Stimulated activated CD4-positive, alpha-beta T cell treated with anti-CD3 and anti-CD28 coated beads, Interleukin-12 subunit alpha, Interleukin-12 subunit beta, amount 100 ng/mL, for 24 hours (primary cell): ENCODE measurements at places on chromosomes 7 and 10.
A peak's percentile ranks its signal among the peaks of the same experiment; 100 is the strongest.

GRCh38 chr7:39414224-39415035 is 151.8 kb upstream of the YAE1 start:
- DNase-seq: peak; percentile 35

DNA sequence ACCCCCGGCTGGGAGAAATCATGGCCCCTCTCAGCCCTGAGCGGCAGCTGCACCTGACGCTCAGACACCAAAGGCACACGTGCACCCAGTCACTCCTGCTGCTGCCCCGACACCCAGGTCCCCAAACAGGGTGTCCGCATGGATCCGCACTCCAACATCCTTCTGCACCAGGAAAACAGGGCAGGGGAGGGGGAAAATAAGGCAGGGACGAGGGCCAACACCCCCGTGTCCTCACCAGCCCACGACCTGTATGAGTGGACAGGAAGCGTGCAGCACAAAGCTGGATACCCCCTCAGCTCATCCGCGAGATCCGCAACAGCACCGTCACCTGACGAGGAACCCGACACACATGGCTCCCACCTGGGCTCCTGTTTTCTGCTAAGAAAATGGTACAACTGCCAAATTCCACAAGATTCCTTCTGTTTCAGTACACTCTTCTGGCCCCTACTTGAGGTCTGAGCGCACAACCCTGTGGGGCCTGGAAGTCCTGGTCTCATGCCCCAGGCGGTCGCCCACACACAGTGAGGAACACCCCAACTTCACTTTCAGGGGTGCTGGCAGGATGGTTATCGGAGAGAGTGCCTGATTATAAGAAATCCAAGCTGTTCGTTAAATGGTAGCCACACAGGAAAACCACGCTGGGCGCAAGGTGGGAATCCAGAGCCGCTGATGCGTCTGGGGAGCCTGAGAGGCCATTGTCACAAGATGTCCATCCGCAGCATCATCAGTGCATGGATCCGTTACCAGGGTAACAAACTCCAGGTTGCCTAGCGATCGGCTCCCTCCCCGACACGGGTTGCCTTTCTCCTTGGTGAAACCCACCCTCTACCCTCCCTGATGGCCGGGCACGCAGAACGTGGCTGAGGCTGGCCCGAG is 63.6 kb downstream of the ZRANB1 start:
- DNase-seq: no peak

GRCh38 chr10:23065181-23065948 is 30.0 kb upstream of the MSRB2 start:
- no peak for DNase-seq

- no peak for DNase-seq
Measured at GRCh38 chr10:102504179-102504975, 605 bp downstream of the SUFU start.

GRCh38 chr10:127963136-127963535 is 56.2 kb downstream of the PTPRE start:
- DNase-seq: no peak

DNA sequence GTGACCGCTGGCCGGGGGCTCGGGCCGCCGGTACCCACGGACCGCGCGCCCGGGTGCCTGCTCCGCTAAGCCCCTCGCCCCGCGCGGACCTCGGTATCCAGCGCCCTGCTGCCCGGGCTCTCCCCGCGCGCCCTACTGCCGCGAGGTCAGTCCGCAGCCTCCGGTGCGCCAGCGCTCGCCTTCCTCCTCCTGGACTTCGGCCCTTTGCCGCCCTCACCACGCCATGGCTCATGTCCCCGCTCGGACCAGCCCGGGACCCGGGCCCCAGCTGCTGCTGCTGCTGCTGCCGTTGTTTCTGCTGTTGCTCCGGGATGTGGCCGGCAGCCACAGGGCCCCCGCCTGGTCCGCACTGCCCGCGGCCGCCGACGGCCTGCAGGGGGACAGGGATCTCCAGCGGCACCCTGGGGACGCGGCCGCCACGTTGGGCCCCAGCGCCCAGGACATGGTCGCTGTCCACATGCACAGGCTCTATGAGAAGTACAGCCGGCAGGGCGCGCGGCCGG is 483 bp downstream of the GDF10 start:
- DNase-seq: no peak

DNA sequence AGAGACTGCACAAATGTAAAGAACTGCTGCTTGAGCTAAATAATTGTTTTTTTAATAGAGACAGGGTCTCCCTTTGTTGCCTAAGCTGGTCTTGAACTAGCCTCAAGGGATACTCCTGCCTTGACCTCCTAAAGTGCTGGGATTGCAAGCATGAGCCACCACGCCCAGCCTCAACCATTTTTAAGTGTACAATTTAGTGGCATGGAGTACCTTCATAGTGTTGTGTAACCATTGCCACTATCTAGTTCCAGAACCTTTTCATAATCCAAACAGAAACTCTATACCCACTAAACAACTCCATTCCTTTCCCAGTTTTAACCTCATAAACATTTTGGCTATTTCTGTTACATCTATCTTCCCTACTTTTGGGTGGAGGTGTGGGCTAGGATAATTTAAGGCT is 6.7 kb downstream of the EIF4H start:
- no peak for DNase-seq

- DNase-seq: no peak
Measured at GRCh38 chr10:5540080-5540479, 15.3 kb downstream of the CALML3 start.

GRCh38 chr7:149126662-149127266 is 640 bp upstream of the ZNF425 start:
- DNase-seq: peak; percentile 63

DNA sequence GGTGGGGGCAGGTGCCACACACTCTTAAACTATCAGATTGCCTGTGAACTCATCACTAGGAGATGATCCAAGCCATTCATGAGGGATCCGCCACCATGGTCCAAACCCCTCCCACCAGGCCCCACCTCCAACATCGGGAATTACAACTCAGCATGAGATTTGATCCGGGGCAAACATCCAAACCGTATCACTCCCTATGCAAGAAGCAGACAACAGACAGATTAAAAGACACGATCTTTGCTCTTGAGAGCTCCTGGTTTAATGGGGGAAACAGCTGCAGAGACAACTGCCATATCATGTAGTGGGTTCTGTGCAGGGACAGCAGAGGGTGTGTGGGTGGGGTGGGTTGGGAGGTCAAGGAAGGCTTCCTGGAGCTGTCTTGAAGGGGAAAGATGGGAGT is 123.6 kb downstream of the EMX2 start:
- no peak for DNase-seq

- no peak for DNase-seq
Measured at GRCh38 chr10:92834331-92834730, 14.0 kb upstream of the EXOC6 start.

GRCh38 chr7:33130184-33130583 is 820 bp downstream of the BBS9 start:
- DNase-seq: no peak

DNA sequence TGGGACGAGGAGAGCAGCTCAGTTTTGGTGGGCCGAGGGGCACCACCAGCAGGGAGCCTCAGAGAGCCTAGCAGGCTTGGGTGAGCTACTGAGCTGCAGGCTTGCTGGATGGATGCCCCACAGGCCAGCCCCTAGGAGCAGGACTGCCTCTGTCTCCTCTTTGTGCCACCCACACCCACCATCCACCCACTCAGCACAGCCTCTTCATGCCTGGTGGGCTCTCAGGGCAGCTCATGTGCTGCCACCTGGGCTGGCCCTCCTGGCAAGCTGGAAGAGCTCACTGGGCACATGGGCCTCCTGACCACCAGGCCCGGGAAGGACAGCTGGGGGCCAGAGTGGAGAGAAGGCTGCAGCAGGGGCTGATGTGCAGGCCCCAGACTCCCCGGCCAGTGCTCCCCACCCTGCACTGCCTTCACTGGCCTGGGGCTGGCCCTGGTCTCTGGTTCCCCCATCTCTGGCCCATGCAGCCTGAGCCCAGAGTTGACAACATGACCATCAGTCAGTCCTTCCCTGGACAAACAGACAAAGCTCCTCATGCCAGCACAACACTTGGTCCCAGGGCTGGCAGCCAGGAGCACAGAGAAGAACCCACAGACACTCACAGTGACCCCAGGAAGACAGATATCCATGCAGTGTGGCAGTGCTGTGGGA is 8.2 kb downstream of the RASGEF1A start:
- DNase-seq: no peak

DNA sequence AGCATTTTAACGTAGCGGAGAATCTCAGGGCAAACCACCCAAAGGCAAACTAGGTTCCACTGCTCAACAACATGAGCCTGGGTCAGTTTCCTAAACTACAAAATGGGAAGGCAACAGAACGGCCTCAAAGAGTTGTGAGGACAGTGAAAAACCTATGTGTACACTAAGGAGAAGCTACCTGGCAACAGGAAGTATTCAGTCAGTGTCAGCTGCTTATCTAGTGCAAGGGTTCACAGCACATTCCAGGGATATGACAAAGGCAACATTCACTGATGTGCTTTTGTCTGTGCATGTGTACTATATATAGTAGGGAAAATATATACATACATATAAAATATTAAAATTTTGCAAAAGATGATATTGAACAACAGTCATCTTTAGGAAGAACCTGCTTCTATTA is 17.2 kb downstream of the NUDCD3 start:
- DNase-seq: no peak

DNA sequence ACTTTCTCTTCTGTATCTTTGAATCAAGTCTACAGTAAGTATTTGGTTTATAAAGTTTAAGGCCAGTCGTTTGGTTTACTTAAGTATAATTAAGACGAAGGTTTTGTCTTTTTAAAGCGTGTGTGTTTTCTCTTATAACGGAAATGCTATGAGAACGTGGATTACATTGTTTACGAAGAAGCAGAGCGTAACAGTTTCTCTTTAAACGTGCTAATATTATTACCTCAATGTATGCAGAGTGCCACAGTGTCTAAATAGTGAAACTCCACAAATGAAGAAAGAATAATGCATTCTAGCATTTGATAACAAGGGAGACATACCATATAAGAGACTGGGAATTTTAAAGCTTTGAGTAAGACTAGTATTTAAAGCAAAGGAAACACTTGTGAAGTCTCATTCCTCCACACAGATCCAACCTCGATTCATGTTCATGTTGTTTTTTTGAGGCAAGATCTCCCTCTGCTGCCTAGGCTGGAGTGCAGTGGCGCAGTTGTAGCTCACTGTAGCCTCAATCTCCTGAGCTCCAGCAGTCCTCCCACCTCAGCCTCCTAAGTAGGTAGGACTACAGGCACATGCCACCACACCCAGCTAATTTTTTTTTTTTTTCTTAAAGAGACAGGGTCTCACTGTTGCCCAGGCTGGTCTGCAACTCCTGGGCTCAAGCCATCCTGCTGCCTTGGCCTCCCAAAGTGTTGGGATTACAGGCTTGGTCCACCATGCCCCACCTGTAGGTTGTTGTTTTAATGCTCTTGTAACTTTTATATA is 75.1 kb downstream of the ANKRD61 start:
- no peak for DNase-seq

DNA sequence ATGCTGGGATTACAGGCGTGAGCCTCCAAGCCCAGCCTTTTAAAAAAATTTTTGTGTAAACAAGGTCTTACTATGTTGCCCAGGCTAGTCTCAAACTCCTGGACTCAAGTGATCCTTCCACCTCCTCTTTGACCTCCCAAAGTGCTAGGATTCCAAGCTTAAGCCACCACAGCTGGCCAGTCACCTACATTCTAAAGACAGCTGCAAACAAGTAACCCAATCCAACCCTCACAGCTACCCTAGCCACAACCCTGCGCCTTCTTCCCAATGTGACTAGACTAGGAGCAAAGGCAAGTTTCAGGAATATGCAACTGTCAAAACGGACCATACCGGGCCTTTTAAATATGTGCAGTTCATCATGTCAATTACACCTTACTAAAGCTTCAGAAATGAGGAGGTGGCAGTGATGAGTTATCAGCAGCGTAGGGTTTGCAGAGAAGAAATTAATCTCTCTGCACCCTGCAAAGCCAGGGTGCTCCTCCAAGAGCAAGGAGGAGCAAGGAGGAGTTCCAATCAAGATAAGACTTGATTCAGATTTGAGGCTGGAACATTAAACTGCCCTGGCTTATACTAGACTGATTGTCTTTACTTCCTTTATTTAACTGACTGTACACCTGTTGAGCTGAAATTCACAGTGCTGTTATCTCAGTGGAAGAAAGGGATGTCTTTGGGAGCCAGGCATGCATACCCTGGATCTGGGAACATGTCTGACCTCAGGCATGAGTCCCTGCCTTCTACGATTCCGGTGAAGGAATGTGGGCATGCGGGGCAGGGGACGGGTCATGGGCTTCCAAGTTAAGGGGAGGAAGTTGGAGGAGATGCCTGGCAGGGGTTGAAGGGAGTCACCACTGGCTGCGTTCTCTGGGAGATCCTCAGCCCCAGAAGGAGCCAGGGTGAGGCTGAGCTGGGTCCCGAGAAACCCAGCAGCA is 15.5 kb upstream of the TMEM120A start:
- no peak for DNase-seq

DNA sequence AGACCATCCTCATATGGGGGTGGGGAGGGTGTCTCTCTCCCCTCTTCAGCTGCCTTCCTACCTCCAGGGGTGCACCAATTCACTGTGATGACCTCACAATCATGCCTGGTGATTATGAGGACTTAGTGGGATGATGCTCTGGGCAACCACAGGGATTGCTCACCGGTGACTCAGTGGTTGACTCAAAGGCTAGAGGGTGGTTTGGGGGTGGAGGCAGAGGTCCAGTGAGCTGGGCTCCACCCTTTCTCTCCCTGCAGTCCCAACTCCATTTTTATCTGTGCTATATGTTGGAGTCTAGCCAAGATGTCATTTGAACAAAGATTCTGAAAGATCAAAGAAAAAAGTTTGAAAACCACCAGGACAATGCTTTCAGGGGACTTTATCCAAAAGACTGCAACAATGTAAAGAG is 286.9 kb downstream of the KCNMA1 start:
- DNase-seq: no peak

DNA sequence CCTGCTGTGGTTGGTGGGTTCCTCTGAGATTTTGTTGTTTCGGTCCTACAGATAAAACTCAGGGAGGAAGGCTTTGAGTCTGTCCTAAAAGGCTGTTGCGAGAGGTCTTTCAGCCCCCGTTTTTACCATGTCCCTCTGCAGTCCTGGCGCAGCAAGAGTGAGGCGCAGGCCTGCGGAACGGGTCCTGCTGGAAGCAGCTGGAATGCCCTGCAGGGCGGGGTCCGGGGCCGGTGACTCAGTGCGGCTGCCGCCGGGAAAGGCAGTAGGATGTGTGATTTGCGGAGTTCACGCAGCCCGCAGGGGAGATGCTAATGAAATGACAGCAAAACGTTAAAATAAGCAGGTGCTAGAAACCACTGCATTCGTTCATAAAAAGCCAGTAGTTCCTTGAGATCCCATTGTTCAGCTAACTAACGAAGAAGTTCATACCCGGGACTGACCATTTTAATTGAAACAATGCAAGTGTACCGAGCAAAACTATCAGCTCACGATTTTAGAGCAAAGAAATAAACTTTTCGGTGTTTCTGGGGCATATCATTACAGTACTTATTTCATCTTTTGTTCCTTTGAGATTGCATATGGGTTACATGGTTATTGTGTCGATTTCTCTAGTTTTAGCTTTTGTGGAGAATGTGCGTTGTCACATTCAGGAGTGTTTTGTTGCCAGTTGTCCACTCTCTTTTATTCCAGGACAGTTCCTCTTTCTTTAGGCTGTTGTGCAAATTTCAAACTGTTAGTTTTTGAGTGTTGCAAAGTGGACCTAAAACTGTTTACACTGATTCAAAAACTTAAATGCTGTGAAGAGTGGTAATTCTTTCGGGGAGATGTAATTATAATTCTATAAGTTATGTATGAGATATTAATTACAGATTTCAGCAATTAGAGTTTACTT is 783 bp downstream of the ANLN start:
- peak; percentile 70 for DNase-seq
